ENCODE measurements at places on chromosomes 3 and 15. TPM values are rescaled to one million over a fixed set of nuclear protein-coding genes. Genes with fewer than 3 reads are reported as not detected.

DNA sequence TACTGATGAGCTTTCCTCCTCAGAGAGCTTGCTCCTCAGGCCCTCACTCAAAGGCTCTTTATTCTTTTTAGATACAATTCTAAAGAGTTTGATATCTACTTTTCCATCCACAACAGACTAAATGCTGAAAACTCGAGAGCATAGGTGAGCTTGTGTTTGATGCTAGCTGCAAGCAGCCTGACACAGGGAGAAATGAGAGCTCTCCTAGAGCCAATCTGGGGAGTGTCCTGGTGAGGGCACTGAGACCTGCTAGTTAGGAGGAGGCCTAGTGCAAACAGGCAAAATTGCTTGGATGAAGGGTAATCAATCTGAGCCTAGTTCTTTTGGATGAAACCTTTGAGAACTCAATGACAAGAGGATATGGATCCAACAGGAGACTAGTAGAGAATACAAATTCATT is 300.8 kb downstream of the ZBTB20 start:
- DNase-seq: no peak

Gene ADPRH
- 43.8 TPM for total RNA-seq

Gene LCMT2
- 15.5 TPM for total RNA-seq

GRCh38 chr15:101458908-101459578 is 30.5 kb downstream of the PCSK6 start:
- no peak for DNase-seq

DNA sequence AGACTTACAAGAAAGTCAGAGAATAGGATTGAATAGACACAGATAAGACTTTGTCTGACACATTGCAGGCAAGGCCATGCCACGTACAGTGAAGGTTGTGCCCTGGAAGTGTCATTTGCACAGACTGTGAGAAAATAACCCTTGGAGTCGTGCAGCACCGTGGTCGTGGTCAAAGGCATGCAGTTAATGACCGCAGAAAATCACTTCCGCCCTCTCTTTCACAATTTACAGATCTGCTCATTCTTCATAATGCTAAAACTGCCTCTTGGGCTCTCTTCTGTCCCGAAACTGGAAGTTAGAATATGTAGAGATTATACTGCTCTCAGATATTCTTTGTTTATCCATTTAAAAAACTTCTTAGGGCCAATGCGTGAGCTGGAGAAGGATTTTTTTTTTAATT is 73.2 kb upstream of the CTXND1 start:
- no peak for DNase-seq

Gene IL17RE
- 0.66 TPM for total RNA-seq

DNA sequence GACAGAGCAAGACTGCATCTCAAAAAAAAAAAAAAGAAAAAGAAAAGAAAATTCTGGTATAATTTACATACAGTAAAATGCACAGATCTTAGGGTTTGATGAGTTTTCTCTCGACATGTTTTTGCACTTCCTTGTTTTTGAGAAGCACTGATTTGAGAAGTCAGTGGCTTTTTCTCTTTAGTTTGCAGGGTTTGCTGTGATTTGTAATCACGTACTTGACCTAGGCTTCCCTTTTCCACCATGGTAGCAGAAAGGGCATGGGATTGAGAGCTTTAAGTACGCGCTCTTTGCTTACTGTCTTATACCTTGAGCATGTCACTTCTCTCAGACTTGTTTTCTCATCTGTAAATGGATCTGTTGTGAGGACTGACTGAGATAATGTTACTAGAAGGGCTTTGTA is 4.1 kb downstream of the VHL start:
- no peak for DNase-seq

Gene UNC45A
- total RNA-seq: 73.2 TPM

DNA sequence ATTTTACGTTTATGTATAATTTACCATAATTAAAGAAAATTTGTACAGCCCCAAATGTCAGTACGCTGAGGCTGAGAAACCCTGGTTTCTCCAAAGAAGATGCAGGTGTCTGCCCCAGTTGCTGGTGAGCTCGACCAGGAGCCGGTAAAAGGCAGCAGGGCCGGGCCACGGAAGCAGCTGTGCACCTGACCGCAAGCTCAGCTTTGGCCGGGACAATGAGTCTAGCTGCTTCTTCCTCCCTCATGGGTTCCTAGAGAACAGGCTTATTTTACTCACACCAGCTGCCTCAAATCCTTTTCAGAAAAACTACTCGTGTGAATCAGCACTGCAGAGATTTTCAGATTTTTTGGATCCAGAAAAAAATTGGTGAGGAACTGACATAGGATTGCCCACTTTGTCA is 18.0 kb upstream of the ZXDC start:
- DNase-seq: no peak

Gene ZKSCAN7
- total RNA-seq: 9.2 TPM

DNA sequence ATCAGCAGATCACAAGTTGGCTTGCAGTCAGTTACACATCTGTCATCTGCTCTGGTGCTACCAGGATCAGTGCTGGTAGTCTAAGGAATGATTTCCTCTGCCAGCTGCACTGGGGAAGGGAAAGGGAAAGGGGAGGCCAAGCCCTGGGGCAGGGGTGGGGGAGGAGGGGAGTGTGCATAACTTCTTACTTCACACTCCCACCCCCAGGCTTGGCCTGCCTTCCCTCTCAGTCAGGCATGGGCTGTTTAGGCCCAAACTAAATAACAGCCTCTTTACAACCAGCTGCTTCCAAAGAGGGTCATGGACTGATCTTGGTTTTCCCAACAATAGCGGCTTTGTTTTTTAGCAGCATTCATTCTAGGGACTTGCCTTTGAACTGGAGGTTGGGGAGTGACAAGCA is 86.1 kb upstream of the PSMD6 start:
- no peak for DNase-seq

Gene STAB1
- total RNA-seq: 0.64 TPM

- no peak for DNase-seq
Observed at GRCh38 chr15:89301304-89302089, 33.1 kb downstream of the POLG start.

GRCh38 chr15:96334705-96335410 is 4.4 kb downstream of the NR2F2 start:
- no peak for DNase-seq

Gene BNC1
- not detected for total RNA-seq

DNA sequence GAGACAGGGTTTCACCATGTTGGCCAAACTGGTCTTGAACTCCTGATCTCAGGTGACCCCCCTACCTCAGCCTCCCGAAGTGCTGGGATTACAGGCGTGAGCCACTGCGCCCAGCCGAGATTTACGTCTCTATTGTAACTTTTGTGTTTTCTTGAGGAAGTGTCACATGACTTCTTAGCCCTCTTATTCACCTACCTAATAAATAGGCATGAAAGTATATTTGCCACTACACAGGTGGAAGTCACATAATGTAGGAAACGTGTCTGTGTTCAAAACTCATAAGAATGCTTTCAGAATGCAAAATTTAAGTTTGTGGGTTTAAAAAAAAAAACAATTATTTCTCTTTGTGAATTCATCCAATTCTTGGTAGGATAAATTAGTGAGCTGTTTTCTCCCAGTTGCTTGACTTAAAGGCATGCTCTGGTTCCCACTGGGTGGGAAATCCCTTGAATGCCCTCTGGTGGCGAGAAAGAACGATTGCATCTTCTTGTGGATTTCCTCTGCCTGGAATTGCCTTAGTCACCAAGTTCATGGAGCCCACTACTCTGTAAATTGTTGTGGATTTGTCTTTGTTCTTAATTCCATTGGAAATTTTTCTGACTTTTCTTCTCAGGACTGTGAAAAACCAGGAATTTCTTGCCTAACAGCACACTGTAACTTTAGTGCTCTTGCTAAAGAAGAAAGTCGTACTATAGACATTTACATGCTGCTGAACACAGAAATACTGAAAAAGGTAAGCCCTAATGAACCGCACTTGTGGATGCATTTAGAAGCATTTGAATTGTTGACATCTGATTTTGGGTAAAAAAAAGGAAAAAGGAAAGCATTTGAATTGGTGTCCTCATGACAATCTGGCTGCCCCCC is 82.2 kb upstream of the CTDSPL start:
- DNase-seq: no peak

DNA sequence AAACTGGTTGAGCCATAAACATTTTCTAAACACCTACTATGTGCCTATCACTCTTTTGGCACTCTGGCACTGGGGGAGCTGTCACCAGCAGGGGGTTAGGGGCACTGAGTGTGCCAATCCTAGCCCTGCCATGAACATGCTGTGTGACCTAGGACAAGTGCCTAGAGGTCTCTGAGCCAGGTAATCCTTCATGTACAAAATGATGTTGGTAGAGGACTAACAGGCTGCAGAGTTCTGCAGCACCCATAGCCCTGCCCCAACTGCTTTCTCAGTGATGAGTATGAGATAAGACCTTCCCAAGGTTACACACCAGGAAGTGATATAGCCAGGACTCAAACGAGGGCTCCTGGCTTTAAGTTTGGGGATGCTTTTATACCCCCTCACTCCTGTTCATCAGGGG is 84.9 kb upstream of the SEC13 start:
- no peak for DNase-seq

GRCh38 chr3:60770532-60770931 is 480.7 kb downstream of the FHIT start:
- DNase-seq: no peak

GRCh38 chr15:38879909-38880471 is 315.4 kb upstream of the RASGRP1 start:
- no peak for DNase-seq

DNA sequence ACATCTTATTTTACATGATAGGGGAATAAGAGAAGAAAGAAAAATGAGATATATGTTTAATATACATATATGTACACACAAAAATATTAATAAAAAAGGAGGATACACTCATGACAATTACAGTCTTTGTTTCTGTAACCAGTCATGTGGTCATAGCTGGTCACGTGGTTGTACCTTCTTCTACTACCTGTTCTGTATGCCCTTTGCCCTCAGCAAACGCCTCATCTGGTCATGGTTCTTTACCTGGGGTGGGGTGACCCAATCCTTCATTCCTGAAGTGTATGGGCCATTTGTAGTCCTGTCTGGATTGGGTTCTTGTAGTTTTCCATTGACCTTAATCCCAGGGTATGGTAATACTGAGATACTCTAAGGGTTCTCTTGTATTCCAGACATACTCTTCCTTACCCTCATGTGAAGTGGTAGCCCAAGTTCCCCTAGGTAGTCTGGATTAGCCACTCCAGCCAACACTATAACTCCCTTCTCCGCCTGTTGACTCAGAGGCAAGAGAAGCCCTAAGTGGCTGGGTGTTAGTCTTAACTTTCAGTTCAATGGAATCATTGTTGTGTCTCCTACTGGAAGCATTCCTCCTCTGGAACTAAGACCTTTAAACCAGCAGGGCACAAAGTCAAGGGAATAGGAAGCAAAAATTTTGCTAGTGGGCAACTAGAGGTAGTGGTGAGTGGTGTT is 47.3 kb upstream of the FAM3D start:
- no peak for DNase-seq

Gene FANCD2
- 31.4 TPM for total RNA-seq

Gene ZMYND10
- 0.64 TPM for total RNA-seq
